ENCODE measurements at places on chromosomes 1 and 21. TPM values are rescaled to one million over a fixed set of nuclear protein-coding genes. Genes with fewer than 3 reads are reported as not detected.

DNA sequence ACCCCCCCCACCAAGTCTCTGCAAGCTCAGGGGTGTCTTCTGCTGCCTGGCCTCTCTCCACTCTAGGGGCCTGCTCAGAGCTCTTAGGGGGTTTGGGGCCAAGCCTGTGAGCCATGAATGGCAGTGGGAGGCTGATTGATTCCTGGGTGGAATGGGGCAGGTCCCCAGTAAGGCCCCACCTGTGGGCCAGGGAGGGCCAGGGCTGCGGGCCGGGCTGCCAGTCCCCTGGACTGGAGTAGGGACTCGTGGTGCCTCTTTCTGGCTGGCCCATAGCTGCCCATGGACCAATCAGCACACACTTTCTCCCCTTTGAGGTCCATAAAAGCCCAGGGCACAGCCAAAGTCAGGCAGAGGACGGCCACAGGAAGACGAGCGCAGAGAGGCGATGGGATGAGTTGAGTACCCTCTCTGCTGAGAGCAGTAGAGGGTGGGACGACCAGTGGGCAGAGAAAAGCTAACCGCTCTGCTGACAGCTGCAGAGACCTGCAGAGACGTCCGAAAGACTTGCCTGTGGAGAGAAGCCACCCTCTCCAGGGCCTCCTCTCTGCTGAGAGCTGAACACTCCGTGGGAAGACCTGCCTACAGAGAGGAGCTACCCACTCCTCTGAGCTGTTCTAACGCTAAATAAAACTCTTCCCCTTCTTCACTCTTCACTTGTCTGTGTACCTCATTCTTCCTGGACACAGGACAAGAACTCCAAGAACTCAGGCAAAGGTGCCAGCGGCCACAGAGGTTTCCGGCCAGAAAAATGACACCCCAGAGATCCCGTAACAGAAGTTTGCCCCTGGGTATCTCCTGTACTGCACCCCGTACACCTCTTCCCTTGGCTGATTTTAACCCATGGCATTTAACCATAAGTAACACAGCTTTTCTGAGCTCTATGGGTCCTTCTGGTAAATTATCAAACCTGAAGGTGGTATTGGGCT is 38.2 kb upstream of the TARDBP start:
- H3K4me3 ChIP-seq, result no peak overlapping the region
- H3K27me3 ChIP-seq, result no peaks in the 10 kb centered on the region
- no peaks in the 10 kb centered on the region for H3K36me3 ChIP-seq
- DNase-seq, result no peak
- no peak overlapping the region for H3K27ac ChIP-seq

DNA sequence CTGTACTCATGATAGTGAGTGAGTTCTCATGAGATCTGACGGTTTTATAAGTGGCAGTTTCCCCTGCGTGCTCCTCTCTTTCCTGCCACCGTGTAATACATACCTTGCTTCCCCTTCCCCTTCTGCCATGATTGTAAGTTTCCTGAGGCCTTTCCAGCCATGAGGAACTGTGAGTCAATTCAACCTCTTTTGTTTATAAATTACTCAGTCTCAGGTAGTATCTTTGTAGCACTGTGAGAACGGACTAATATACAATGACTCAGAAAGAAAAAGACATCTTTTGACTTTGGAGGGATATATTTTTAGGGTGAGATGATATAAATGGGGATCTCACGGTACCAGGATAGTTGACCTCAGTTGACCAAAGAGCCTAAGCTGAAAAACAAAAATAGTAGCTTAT is 74.7 kb upstream of the BACH1 start:
- H3K4me3 ChIP-seq, result no peak overlapping the region
- no peaks in the 10 kb centered on the region for H3K4me1 ChIP-seq
- H3K27me3 ChIP-seq, result no peaks in the 10 kb centered on the region
- no peaks in the 10 kb centered on the region for H3K36me3 ChIP-seq
- H3K27ac ChIP-seq, result no peak overlapping the region

- no peaks in the 10 kb centered on the region for H3K36me3 ChIP-seq
- no peak overlapping the region for H3K27ac ChIP-seq
- peaks cover 50% of the 10 kb centered on the region for H3K4me1 ChIP-seq
These were observed 10.4 kb downstream of the NR5A2 start for GRCh38 chr1:200037904-200038303.

DNA sequence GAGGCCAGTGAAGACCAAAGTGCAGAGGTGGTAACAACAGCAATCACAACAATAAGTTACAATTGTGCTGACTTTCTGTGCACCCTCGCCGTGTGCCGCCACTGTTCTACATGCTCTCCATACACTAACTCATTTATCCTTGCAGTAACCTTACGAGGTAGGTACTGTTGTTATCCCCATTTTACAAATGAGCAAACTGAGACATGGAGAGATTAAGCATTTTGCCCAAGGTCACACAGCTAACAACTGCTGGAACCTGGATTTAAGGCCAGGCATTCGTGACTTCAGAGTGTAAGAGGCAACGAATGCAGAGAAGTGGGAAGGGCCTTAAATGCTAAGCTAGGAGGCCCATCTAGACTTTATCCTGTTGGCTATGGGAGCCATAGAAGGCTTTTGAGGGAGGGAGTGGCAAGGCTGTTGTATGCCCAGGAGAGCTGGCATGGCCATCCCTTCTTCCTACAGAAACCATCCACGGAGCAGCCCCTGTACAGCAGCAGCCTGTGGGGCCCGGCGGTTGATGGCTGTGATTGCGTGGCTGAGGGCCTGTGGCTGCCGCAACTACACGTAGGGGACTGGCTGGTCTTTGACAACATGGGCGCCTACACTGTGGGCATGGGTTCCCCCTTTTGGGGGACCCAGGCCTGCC is 36.6 kb downstream of the AZIN2 start:
- no peaks in the 10 kb centered on the region for H3K4me1 ChIP-seq
- no peak for DNase-seq
- H3K36me3 ChIP-seq, result no peaks in the 10 kb centered on the region
- H3K4me3 ChIP-seq, result no peak overlapping the region
- H3K27me3 ChIP-seq, result no peaks in the 10 kb centered on the region

DNA sequence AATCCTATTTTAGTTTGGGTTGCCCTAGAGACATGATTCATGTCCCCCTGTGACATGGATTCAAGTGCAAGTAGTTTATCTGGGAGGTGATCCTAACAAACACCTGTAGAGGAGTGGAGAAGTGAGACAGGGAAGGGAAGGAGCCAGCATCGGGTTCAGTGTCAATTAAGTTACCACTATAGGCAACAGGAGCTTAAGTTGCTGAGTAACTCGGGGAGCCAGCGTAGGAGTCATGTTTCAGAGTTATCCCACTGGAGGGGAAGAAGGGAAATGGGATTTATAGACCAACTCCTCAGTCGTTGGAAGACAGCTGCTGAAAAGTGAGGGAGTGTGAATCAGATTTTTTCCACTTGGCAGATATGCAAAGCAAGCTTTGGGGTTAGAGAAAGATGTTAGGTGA is 54.9 kb downstream of the SLC30A7 start:
- H3K4me3 ChIP-seq, result no peak overlapping the region
- H3K4me1 ChIP-seq, result peaks cover 30% of the 10 kb centered on the region
- H3K27me3 ChIP-seq, result no peaks in the 10 kb centered on the region
- H3K27ac ChIP-seq, result peak overlapping the region; percentile 28
- H3K36me3 ChIP-seq, result peaks cover 5% of the 10 kb centered on the region

- H3K4me3 ChIP-seq, result no peak overlapping the region
- H3K27me3 ChIP-seq, result no peaks in the 10 kb centered on the region
- no peak overlapping the region for H3K27ac ChIP-seq
- H3K4me1 ChIP-seq, result no peaks in the 10 kb centered on the region
These were observed 415.6 kb downstream of the SMYD3 start for GRCh38 chr1:246091477-246091876.

DNA sequence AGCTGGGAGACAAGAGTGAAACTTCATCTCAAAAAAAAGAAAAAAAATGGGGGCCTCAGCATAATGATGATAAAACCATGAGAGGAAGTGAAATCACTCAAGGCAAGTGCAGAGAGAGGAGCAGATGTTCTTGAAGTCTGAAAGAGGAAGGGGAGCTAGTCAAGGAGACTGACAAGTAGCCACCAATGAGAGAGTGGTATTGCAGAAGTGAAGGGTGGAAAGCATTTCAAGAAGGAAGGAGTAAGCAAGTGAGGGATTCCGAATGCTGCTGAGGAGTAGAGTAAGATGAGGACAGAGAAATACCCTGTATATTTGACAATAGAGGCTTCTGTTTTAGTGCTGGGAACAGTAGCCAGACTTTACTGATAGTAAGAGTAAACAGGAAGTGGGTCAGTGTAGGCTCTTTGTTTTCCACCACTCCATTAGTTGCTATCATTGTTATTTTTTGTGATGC is 2.9 kb downstream of the TATDN3 start:
- H3K4me3 ChIP-seq, result no peak overlapping the region
- DNase-seq, result no peak
- H3K27ac ChIP-seq, result peak overlapping the region; percentile 7

DNA sequence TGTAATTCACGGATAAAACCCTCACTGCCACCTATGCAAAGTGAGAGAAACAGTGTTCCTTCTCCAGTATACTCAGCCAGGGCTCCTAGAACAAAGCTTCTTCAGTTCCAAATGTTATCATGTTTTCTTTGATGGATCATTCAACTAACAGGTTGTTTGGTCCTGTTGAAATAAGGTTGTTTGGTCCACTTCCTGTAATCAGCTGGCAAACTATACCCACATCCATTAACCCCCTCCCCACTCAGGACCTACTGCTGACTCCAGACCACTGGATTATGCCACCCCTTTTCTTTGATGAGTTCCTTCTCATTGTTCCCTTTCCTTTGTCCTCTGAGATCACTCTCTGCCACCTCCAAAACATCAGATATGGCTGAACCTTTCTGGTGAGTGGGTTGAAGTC is 267.7 kb upstream of the USP25 start:
- H3K27me3 ChIP-seq, result no peaks in the 10 kb centered on the region
- no peak overlapping the region for H3K27ac ChIP-seq
- H3K36me3 ChIP-seq, result no peaks in the 10 kb centered on the region
- no peak for DNase-seq

Gene FCGR2B
- 31.9 TPM for total RNA-seq

Gene MYCL
- 3.9 TPM for total RNA-seq

DNA sequence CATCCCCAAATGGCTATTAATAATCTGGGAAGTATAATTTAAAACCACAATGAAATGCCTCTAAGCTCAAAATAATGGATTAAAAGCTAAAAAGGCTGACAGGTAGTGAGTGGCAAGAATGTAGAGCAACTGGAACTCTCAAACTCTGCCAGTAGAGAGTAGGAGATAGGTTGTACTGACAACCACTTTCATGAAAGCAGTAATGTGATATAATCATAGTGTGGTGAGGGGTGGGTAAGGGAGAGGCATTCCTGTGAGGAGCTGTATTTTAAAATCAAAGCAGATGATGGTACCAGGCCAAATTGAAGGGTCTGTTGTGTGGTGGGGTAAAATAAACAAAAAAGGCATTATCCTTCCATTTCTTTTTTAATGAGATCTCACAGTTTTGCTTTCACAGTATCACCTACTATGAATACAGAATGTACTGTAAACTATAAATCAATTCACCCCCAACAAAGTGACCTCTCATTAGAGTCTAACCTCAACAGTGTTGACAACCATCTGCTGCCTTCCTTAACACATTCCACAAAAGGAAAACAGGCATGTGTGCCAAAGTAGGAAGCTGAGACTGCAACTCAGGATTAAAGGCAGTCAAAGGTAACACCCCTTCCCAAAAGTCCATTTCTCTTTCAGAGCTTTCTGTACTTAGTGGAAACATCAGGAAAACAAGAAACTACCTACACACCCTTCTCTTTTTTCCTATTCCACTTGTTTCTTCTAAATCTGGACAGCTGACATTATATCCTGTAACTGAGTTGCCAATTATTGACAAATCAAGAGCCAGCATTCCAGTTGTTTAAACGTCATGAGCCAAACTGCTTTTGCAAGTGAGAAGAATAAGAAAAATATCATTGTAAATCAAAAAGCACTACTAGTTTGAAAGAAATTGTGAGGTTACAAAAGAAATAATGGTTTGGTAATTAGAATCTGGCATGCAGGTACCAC is 130.8 kb downstream of the FAF1 start:
- DNase-seq, result no peak
- H3K36me3 ChIP-seq, result no peaks in the 10 kb centered on the region
- no peak overlapping the region for H3K4me3 ChIP-seq
- H3K27ac ChIP-seq, result no peak overlapping the region

Gene SGIP1
- total RNA-seq, result 12.4 TPM
